ENCODE measurements at places on chromosomes 6 and 20.
A peak's percentile ranks its signal among the peaks of the same experiment; 100 is the strongest.

- peak; percentile 33 for DNase-seq
Observed at GRCh38 chr20:17898548-17898994, 70.0 kb downstream of the SNX5 start.

DNA sequence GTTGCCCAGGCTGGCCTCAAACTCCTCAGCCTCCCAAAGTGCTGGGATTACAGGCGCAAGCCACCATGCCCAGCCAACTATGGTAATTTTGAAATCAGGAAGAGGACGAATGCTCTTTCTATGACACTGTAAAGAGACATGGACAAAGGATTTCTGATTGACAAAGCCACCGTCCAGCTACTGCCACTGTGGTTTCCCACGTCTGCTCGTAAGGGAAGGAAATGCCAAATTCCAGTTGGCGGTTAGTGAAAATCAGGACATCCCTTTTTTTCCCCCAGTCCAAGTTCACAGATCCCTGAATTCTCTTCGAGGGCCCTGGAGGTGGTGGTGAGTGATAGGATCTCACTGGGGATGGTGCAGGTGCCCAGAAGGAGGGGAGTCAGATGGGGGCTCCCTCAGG is 31.2 kb downstream of the SNAI1 start:
- no peak for DNase-seq

DNA sequence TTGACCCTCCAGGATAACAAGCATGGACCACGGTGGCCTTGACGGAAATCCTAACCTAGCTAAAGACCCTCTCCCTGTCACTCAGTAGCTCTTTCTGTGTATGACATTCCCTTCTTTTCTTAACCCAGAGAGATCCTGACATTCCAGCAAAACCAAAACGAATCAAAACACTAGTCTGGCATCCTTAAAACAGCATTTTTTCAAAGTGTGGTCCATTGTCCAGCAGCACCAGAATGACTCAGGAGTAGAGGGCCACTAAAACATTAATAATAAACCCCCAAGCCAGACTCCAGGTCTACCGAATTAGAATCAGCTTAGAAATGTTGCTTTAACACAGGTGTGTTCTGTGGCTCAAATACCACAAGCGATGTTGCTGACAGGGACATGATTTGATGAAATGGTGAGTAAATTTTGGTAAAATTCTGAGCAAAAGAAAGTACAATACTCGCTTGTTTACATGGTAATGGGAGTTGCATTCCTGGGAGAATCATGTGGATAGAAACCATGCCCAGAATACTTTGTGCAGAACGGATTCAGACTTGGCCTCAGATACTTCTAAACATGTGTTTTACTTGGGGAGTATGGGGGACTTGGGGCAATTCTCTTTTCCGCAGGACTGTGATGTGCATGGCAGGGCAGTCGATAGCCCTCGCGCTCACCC is 174.2 kb upstream of the KCNG1 start:
- DNase-seq, result no peak

- DNase-seq, result no peak
Observed at GRCh38 chr6:3819161-3820110, 29.7 kb upstream of the FAM50B start.

DNA sequence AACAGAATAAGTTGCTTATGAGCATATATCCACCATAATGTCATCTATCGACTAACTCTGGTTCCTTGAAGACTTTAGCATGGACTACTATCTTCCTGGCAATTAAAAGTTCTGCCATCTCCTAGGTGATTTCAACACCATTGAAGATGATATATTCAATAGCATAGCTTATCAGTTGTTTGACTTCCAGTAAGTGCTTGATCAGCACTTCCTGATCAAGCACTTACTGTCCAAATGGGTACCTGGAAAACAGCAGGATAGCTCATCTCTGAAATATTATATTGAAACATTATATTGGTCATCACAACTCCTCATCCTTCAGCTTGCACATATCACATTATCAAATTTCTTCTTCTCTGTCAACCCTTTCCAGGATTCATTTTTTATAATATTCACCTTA is 75.5 kb upstream of the HMGCLL1 start:
- no peak for DNase-seq

- DNase-seq, result no peak
Observed at GRCh38 chr20:3686867-3687321, 5.1 kb upstream of the ADAM33 start.

- no peak for DNase-seq
Observed at GRCh38 chr6:125751334-125751916, 2.0 kb downstream of the HEY2 start.

DNA sequence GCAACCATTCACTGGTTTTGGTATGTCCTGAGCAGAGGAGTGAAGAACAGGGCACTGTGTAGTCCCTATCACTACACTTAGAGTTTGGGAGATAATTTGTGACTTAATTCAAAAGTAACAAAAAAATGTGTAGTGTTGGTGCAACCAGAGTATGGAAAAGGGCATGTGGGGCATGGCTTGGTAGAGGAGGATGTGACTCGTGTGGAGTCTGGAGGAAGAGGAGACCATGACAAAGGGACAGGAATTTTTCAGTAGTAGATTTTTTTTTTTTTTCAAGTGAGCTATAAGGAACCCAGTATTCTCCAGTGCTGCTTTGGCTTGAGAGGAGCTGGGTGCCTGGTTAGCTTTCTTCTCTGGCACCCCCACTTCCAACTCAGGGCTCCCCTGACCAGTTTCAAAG is 5.1 kb downstream of the MTRES1 start:
- DNase-seq, result no peak

GRCh38 chr20:41432746-41433145 is 66.1 kb upstream of the EMILIN3 start:
- DNase-seq, result no peak

DNA sequence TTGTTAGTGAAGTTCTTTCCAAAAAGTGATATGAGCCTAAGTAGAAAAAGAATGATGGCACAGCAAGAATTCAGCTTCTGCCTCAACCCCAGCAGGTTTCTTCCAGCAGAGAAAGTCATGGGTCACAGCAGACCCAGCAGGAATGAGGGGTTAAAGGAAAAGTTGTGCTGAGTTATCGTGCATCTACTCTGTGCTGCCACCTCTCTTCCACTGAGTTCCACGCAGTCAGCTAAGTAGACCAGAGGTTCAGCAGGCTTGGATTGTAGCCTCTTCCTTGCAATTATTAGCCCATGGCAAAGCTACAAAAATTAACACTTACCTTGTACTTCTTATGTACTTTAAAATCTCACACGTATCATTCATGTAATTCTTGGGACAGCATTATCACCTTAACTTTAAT is 510.8 kb downstream of the PTPRT start:
- peak; percentile 4 for DNase-seq
